CD8-positive, alpha-beta T cell (primary cell): ENCODE measurements at places on chromosomes 7 and 10. TPM values are rescaled to one million over a fixed set of nuclear protein-coding genes. Genes with fewer than 3 reads are reported as not detected.

DNA sequence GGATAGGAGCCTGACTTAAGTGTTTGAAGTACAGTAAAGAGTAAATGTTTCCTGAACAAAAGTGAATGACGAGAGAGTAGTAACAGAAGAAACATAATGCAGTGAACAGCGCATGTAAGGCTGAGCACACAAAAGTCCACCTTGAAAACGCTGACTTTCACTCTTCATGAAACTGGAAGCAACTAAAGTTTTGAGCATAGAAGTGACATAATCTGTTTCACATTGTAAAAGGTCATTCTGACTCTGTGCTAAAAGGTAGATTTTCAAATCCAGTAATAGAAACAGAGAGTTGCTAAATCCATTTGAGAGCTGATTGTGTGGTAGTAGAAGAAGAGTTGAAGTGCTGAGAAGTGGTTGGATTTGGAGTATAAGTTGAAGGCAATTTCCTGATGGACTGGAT lies 1037.0 kb downstream of the CNTNAP2 start:
- DNase-seq, result no peak

DNA sequence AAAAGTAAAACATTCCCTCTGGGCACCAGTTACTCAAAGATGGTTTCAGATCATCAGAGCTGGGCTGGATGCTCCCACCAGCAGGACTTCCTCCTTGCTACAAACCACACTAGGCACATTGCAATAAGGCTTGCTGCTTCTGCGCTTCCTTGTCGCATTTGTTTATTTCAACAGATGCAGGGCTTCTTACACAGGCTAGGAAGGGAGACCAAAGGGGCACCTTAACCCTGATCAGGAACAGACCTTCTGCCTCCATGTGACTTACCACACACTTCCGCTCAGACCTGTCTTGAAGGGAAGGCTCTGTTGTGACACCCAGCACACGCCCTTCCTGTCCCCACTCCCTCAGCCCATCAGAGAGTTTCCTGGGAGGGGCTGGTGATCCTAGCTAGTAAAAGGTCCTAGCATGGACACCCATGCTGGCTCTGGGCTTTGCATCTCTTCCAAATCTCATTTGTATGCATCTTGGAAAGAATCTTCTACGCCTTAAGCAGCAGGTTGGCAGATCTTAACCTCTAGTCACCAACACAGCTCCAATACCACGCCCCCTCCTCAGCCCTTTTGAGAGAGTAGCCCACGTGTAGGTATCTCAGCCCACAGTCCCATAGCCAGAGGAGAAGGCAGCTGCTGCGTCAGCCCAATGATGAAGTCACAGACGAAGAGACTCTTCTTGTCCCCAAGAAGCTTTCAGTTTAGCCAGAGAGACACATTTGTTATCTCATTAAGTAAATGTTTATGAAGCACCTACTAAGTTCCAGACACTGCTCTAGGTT lies 47.1 kb upstream of the SVIL start:
- peak; percentile 50 for DNase-seq

DNA sequence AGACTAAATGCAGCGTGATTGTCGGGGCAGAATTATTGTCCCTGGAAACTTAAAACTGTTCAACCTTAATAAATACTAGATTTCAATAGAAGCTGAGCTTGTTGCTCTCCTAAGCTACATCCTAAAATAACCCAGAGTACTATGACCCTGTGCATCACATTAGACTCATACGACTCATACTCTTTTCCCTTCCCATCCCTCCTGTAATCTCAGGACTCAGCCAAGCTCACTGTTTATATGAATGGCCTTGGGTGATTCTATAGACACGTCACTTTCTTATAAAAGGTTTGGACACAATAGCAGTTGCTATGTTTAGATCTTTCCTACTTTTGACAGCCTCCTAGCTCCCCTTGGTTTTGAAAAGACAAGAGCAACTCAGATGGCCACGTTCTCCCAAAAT lies 17.2 kb downstream of the TCF7L2 start:
- no peak for DNase-seq

DNA sequence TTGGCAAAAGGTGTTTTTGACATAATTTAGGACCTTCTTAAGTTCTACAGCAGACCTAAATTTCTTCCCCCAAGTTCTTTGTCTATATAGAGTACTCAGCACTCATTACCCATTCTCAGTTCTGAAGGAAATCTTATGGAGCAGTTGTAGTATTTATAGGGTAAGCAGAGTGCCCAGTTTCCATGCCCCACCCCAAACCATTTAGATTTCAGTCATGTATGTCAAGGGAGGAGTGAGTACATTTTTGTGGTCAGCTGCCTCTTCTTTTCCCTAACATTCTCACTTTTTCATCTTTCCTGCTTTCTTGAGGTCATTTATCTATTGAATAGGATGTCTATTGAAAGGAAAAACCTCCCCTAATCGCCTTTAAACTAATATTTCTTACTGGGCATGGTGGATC lies 83.3 kb downstream of the KAT6B start:
- DNase-seq, result no peak

DNA sequence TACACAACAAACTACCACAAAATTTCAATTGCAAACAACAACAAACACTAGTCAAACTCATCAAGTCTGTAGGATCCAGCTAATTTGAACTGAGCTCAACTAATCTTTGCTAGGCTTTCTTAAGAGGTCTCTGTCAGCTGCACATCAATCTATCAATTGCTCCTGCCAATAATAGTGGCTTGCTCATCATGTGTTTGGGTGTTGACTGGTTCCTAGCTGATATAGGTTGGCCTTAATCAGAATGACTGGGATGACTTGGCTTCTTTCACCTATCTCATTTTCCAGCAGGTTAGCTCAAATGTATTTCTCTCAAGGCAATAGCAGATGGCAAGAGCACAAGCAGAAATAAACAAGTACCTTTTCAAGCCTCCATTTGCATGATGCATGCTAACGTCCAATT lies 370.3 kb upstream of the NFE2L3 start:
- no peak for DNase-seq

DNA sequence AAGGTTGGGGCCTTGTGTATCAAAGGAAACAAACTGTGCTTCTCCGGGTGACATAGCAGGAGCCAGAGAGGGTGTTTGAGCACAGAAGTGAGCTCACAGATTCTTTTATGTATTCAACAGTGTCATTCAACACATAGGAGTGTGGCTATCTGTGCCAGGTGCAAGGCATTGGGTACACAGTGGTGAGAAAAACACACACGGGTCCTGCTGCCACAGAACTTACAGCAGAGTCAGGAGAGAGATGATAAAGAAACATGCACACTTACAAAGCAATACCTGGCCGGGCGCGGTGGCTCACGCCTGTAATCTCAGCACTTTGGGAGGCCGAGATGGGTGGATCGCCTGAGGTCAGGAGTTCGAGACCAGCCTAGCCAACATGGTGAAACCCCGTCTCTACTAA lies 16.3 kb upstream of the ECHDC3 start:
- DNase-seq, result no peak

- DNase-seq, result no peak
Measured at GRCh38 chr10:19518632-19519031, 297.6 kb upstream of the PLXDC2 start.

GRCh38 chr7:134468054-134468453 lies 9.2 kb upstream of the AKR1B1 start:
- no peak for DNase-seq

PAXIP1 gene
- total RNA-seq, result 7.2 TPM

CCDC172 gene
- total RNA-seq, result not detected

ZNF853 gene
- 4.8 TPM for total RNA-seq
